ENCODE measurements at places on chromosomes 6 and 20. TPM values are rescaled to one million over a fixed set of nuclear protein-coding genes. Genes with fewer than 3 reads are reported as not detected.

The BTN1A1 gene
- total RNA-seq = not detected

- H3K4me3 ChIP-seq = no peak overlapping the region
- no peaks in the 10 kb centered on the region for H3K4me1 ChIP-seq
- no peak for DNase-seq
- H3K36me3 ChIP-seq = no peaks in the 10 kb centered on the region
Measured at GRCh38 chr6:162627362-162627761, 100.2 kb downstream of the PRKN start.

GRCh38 chr6:19438566-19439353 is 398.4 kb upstream of the ID4 start:
- no peaks in the 10 kb centered on the region for H3K4me1 ChIP-seq
- H3K4me3 ChIP-seq = no peak overlapping the region
- no peaks in the 10 kb centered on the region for H3K27me3 ChIP-seq
- DNase-seq = no peak

The SCUBE3 gene
- 0.49 TPM for total RNA-seq

The LY6G6C gene
- not detected for total RNA-seq

The SDC4 gene
- total RNA-seq = 62.6 TPM

The ABHD16B gene
- total RNA-seq = not detected

The JPH2 gene
- total RNA-seq = 13.8 TPM

The NHSL1 gene
- 23.1 TPM for total RNA-seq

GRCh38 chr20:49210101-49210756 is 9.0 kb upstream of the DDX27 start:
- H3K4me3 ChIP-seq = no peak overlapping the region
- H3K27me3 ChIP-seq = no peaks in the 10 kb centered on the region
- DNase-seq = no peak
- no peak overlapping the region for H3K27ac ChIP-seq
- no peaks in the 10 kb centered on the region for H3K4me1 ChIP-seq
- no peaks in the 10 kb centered on the region for H3K36me3 ChIP-seq

The ADIG gene
- total RNA-seq = not detected

GRCh38 chr6:18656506-18656905 is 269.4 kb downstream of the RNF144B start:
- H3K36me3 ChIP-seq = no peaks in the 10 kb centered on the region
- DNase-seq = no peak
- H3K27ac ChIP-seq = no peak overlapping the region
- no peak overlapping the region for H3K4me3 ChIP-seq

The MEI4 gene
- not detected for total RNA-seq

- H3K27me3 ChIP-seq = no peaks in the 10 kb centered on the region
- no peak overlapping the region for H3K27ac ChIP-seq
- no peak overlapping the region for H3K4me3 ChIP-seq
- H3K4me1 ChIP-seq = no peaks in the 10 kb centered on the region
Measured at GRCh38 chr6:88725111-88725975, 238.1 kb downstream of the RNGTT start.

Data from vagina (tissue), 2 donors.